ENCODE measurements at places on chromosomes 2 and 18. TPM values are rescaled to one million over a fixed set of nuclear protein-coding genes. Genes with fewer than 3 reads are reported as not detected.
A peak's percentile ranks its signal among the peaks of the same experiment; 100 is the strongest.

DNA sequence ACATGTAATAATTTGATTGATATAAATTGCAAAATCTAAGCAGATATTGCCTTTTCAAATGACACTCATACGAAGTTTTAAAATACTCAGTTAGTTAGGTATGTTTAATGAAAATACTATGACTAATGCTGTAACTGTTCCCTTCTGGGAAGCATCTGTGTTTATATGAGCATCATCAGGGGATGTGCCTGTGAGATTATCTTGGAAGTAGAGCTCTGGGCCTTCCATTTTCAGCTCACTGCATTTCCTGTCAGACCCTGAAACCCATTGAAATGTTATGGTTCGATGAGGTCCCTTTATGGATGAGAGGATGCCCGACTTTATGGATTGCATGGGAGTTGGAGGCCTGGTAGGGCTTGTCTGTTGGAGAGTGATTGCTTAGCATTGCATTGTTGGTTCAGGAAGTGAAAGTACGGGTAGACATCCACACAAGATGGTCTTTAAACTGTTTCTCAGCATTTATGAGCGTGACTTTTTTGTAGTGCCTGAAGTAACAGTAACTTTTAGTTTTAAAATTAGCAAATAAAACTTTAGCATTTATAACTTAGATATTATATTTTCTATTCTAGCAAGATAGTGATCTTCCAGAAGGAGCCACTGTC, 28.7 kb downstream of the ELP2 start:
- H3K27ac ChIP-seq = peak overlapping the region; percentile 86
- H3K27me3 ChIP-seq = no peaks in the 10 kb centered on the region
- no peak overlapping the region for H3K4me3 ChIP-seq
- peaks cover 53% of the 10 kb centered on the region for H3K36me3 ChIP-seq
- H3K4me1 ChIP-seq = peaks cover 24% of the 10 kb centered on the region
- DNase-seq = no peak

GRCh38 chr18:5895876-5896740, 786 bp upstream of the TMEM200C start:
- H3K4me1 ChIP-seq = peaks cover 21% of the 10 kb centered on the region
- H3K27me3 ChIP-seq = peaks cover 39% of the 10 kb centered on the region

Gene ABCG5
- not detected for total RNA-seq

DNA sequence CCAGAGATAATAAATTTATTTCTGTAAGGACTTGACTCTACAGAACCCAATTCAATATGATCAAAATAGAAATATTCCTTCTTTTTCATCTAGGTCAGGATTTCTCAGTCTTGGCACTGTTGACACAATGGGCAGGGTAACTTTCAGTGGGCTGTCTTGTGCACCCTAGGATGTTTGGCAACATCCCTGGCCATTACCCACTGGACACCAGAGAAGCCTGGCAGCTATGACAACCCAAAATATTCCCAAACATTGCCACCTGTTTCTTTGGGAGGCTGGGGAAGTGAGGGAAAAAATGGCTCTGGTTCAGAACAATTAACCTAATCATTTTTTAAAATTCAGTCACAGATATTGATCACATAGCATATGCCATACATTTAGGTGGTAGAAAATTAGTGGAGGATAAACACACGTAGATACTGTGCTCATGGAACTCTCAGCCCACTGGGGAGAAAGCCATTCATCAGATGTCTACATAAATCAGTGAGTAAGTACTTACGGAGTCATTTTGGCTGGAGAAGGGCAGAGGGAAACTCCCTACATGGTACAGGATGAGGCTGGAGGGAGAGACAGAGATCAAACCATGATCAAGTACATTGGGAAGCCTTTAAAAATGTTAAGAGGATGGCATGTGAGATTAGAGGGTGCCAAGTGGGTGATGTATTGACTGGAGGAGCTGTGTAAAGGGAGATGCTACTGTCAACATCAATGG, 718 bp upstream of the TNP1 start:
- peaks cover 5% of the 10 kb centered on the region for H3K27me3 ChIP-seq
- H3K27ac ChIP-seq = no peak overlapping the region
- H3K36me3 ChIP-seq = no peaks in the 10 kb centered on the region

GRCh38 chr2:10475221-10475722, 27.1 kb upstream of the ODC1 start:
- no peaks in the 10 kb centered on the region for H3K36me3 ChIP-seq
- no peak for DNase-seq
- H3K4me1 ChIP-seq = no peaks in the 10 kb centered on the region
- no peak overlapping the region for H3K4me3 ChIP-seq
- H3K27ac ChIP-seq = no peak overlapping the region
- peaks cover 22% of the 10 kb centered on the region for H3K27me3 ChIP-seq

DNA sequence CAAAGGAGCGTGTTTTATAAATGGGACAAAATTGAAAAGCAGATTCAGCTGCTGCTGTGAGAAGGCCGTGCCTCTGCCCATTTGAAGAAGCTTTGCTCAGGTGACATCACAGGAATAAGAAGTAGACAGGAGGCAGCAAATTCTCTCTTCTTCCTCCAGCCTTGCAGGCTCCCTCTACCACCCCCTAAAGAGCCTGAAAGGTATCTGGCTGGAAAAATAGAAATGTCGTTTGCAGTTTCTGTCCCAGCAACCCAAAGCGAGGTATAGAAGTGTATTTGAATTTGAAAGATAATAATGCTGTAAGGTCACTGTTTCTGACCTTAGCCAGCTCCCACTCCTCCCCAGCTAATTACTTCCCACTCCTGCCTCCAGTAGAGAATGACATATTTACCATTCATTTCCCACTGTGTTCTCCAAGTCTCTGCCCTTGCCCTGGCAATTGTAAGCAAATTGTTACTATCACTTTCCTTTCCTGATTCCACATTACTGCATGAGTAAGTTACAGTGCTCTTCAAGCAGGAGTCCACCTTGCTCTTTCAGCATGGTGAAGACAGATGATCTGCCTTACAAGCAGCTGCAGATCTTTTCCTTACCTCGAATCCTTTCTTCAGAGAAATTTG, 56.8 kb upstream of the RASGRP3 start:
- no peak overlapping the region for H3K4me3 ChIP-seq
- no peaks in the 10 kb centered on the region for H3K36me3 ChIP-seq
- DNase-seq = no peak
- no peaks in the 10 kb centered on the region for H3K27me3 ChIP-seq
- H3K27ac ChIP-seq = no peak overlapping the region
- H3K4me1 ChIP-seq = peaks cover 14% of the 10 kb centered on the region

DNA sequence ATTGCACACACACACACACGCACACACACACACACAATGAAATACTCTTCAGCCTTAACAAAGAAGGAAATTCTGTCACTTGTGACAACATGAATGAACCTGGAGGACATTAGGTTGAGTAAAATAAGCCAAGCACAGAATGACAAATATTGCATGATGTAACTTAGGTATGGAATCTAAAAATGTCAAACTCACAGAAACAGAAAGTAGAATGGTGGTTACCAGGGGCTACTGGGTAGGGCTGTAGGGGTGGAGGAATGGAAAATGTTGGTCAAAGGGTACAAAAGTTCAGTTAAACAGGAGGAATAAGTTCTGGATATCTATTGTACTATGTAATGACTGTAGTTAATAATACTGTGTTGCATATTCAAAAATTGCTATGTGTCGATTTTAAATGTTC, 29.5 kb downstream of the SCN2A start:
- H3K27me3 ChIP-seq = peaks cover 3% of the 10 kb centered on the region
- H3K27ac ChIP-seq = no peak overlapping the region
- H3K4me3 ChIP-seq = no peak overlapping the region
- DNase-seq = no peak

DNA sequence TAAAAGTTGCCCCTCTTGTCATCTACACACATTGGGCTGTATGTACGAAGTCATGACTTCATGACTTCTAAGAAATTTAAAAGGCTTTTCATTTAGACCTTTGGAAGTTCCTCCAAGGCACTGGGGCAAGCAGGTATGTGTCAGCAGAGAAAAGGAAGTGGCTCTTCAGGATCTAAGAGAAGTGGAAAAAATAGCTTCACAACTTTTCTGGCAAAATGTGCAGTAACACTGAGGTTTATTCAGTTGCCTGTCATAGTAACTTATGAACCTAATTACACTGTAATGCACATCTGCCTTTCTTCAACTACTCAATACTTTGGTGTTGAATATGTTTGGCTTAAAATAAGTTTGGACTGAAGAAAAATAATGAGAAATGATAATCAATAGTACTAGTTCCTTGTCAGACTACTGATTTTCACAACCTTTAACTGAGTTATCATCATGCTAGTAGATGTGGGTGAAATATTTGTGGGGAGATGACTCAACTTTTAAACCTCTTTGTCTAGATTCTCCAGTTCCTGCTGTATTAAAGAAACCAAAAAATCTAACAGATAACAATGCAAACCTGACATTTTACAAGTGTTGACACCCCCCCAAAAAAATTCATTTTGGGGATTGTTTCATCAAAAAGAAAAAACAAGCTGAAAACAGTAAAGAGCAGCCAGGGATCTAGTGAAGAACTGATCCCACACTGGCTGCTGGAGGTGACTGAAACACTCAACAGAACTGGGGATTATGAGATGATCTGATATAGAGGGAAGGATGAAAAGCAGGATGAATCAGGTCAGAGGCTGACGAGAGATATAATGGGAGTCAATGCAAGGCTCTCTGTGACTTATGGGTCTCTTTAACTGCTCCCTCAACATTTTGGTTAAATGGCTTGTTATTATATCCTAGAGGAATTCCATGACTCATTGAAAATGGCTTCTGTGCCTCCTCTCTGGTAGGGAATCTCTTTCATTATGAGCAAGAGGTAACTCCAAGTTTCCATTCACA, 84.6 kb downstream of the COLEC12 start:
- no peak for DNase-seq
- no peaks in the 10 kb centered on the region for H3K36me3 ChIP-seq
- H3K27me3 ChIP-seq = no peaks in the 10 kb centered on the region
- peaks cover 39% of the 10 kb centered on the region for H3K4me1 ChIP-seq

DNA sequence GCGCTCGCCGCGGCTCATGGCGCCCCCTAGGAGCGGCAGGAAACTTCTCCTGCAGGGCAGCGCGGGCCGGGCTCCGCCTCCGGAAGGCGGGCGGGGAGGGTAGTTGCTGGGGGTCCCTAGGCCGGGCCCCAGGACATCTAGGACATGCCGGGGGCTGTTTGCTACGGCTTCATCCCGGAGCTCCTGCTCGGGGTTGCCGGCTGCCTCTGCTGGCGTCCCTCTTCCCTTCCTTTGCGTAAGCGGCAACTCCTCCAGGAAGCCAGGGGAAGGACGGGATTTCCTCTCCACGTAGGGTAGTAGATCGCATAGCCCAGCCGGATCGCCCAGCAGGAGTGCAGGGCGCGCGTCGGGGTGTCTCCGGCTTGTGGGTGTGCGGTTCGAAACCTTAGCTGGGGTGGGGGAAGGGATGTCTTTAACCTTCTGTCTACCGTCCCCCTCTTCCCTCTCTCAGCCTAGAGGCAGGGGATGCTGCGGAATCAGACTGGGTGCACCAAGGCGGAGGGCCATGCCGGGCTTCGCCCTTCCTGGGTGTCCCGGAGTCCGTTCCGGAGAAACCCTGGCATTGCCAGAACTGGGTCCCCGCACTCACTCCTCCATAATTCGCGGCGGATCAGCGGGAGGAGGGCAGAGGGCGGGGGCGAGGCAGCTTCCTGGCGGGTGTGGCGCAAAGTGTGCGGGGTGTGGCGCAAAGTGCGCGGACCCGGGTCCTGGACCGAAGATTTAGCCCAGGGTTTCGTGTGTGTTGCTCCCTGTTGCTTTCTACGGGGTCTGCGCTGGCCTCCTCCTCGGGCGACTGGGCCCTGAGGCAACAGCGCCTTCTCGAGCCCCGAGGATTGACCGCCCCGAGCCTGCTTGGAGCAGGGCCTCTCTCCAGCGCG, 12.2 kb upstream of the SKOR2 start:
- peaks cover 5% of the 10 kb centered on the region for H3K4me1 ChIP-seq
- no peak overlapping the region for H3K4me3 ChIP-seq
- H3K27me3 ChIP-seq = peaks cover 68% of the 10 kb centered on the region
- no peaks in the 10 kb centered on the region for H3K36me3 ChIP-seq
- H3K27ac ChIP-seq = no peak overlapping the region
- DNase-seq = no peak

- H3K4me3 ChIP-seq = no peak overlapping the region
- no peak overlapping the region for H3K27ac ChIP-seq
- no peaks in the 10 kb centered on the region for H3K36me3 ChIP-seq
Observed at GRCh38 chr2:173884025-173884802, 81.0 kb downstream of the SP3 start.

Gene TUBB8B
- total RNA-seq = not detected

- H3K4me1 ChIP-seq = peaks cover 24% of the 10 kb centered on the region
- no peak for DNase-seq
- no peak overlapping the region for H3K27ac ChIP-seq
- H3K27me3 ChIP-seq = peaks cover 98% of the 10 kb centered on the region
- H3K4me3 ChIP-seq = no peak overlapping the region
Observed at GRCh38 chr2:222309766-222310165, 11.0 kb upstream of the PAX3 start.

Gene MC2R
- not detected for total RNA-seq

GRCh38 chr2:30326497-30326896, 95.2 kb downstream of the LBH start:
- no peak for DNase-seq
- no peaks in the 10 kb centered on the region for H3K4me1 ChIP-seq

GRCh38 chr2:101111262-101111838, 39.8 kb downstream of the TBC1D8 start:
- H3K27me3 ChIP-seq = no peaks in the 10 kb centered on the region
- peaks cover 72% of the 10 kb centered on the region for H3K4me1 ChIP-seq
- DNase-seq = no peak
- H3K36me3 ChIP-seq = no peaks in the 10 kb centered on the region
- H3K27ac ChIP-seq = no peak overlapping the region

Gene RGPD5
- total RNA-seq = 38.1 TPM

DNA sequence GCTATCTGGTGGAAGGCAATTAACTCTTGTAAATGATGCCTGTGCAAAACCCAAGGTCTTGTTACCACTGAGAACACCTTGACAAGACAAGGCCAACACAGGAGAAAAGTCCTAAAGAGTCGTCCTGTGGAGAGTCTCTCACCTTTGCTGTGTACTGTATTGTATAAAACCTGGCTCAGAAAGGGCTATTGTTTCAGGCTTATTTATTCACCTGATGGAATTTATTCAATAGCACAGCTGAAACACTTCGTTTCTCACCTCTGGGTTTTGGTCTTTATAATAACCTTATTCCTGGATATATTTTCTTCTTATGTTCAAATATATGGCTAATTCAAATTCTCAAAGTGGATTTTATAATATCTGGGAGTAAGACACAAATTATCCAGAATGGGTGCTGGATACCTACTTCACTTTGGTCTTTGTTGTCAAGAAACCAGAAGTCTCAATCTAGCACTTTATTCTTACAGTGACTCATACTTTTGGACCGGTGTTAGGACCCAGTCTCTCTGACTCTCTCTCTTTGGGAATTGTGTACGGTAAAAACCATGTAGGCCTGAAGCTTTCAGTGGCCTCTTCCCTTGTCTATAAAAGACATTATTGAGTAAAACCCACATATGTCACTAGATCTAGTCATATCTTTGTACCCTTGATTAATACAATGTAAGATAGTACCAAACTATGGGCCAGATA, 16.1 kb upstream of the STAT4 start:
- peak overlapping the region; percentile 55 for H3K27ac ChIP-seq
- no peaks in the 10 kb centered on the region for H3K36me3 ChIP-seq
- no peak for DNase-seq

All from osteocyte (in vitro differentiated cells).